T-cell (primary cell): ENCODE measurements at places on chromosomes 7 and 10. TPM values are rescaled to one million over a fixed set of nuclear protein-coding genes. Genes with fewer than 3 reads are reported as not detected.

- DNase-seq, result no peak
Observed at GRCh38 chr7:128006550-128007302, 24.5 kb downstream of the LRRC4 start.

DNA sequence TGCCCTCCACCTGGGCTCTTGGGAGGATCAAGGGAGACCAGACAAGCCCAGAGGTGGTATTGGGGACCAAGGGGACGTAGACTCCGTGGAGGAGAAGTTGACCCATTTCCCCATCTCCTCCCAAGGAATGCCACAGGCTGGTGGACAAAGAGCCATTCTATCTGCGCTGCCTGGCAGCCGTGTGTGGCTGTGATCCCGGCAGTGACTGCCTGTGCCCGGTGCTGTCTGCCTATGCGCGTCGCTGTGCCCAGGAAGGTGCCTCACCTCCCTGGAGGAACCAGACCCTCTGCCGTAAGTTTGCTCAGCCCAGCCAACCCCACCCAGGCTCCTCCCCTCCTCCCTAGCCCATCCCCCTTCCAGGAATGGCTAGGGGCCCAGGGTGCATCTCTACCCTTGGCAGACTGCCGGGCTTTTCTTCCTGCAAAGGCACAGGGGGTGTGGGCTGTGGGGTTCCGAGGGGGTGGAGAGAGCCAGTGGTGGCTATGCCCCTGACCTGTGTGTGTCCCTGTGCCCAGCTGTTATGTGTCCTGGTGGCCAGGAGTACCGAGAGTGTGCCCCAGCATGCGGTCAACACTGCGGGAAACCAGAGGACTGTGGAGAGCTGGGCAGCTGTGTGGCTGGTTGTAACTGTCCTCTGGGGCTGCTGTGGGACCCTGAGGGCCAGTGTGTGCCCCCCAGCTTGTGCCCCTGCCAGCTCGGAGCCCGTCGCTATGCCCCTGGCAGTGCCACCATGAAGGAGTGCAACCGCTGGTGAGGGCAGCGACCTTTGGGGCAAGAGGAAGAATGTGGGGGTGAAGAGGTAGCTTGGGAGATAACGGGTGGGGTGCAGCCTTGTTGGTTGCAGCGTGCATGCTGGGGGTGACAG is 10.2 kb upstream of the ZNF467 start:
- DNase-seq, result no peak

GRCh38 chr10:78905015-78905956 is 163.5 kb upstream of the ZMIZ1 start:
- no peak for DNase-seq

The MAP3K8 gene
- total RNA-seq, result 27.4 TPM

DNA sequence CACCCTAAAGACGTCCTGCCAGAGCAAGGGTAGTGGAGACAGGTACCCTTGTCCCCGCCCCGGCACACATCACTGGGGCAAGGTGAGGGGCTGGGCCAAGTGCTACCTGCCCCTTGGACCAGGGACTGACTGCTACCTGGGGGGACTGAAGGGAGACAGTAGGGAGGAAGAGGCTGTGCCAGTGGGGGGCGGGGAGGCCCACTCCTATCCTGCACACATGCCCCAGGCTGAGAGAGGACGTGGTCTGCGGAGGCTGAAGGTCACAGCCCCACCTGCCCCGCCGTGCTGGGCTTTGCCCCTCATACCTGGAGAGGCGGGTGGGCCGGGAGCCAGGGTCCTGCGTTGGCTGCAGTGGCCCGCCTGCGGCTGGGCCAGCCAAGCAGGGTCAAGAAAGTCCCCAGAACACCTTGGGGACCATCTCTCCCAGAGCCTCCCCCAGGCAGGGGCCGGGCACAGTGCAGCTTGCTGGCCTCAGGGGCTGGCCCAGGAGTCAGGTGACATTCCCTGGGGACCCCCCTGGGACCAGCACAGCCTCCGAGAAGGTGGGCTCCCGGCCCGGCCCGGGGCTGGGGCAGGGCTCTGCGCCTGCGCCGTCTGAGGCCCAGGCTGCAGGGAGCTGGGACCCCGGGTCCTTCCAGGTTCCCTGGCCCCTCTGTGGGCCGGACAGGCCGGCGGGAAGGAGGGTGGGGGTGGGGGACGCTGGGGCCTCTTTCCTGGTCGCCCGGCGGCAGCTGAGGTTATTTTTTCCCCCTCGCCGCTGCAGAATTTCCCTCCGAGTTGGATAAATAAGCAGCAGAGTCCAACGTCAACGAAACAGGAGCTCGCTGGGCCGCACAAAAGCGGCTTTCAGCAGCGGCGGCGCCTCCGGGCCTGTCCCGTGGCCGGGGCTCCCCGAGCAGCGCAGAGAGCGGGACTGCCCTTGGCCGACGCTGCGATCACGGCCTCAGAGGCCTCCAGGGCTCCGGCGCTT is 9.8 kb upstream of the FZD9 start:
- no peak for DNase-seq

DNA sequence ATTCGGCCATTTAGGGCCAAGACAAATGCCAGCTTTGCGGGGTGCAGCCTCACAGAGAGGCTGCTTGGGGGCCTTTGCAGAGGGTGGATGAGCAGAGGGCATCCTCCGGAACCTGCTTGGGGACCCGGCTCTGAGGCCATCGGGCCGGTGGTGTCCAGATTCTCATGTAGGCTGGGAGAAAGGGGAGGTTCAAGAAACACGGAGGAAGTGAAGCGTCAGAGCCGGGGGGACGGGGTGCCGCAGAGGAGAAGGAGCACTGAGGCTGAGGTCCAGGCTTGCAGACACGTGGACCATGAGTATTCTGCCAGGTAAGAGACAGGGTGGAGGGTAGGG is 150.7 kb upstream of the SHH start:
- DNase-seq, result no peak

DNA sequence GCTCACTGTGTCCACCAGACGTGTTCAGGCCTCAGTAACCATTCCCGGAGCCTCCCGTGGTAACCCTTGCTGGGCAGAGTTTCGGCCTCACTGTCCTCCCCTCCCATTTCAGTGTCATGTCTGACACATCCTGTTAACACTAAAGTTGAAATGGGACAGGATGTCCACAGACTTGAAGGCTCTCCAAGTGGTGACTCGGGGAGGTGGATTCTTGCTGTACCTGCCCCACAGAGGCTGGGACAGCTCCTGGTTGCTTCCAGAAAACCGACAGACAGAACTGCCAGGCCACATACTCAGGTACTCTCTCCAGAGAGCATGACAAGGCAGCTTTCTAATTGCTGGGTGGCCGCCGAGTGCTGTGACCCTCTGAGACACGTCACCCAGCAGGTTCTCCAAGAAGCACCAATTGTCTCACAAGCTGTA is 17.9 kb upstream of the CYTH3 start:
- no peak for DNase-seq

The GHRHR gene
- not detected for total RNA-seq

- DNase-seq, result no peak
Observed at GRCh38 chr7:1601956-1602355, 32.1 kb upstream of the PSMG3 start.

DNA sequence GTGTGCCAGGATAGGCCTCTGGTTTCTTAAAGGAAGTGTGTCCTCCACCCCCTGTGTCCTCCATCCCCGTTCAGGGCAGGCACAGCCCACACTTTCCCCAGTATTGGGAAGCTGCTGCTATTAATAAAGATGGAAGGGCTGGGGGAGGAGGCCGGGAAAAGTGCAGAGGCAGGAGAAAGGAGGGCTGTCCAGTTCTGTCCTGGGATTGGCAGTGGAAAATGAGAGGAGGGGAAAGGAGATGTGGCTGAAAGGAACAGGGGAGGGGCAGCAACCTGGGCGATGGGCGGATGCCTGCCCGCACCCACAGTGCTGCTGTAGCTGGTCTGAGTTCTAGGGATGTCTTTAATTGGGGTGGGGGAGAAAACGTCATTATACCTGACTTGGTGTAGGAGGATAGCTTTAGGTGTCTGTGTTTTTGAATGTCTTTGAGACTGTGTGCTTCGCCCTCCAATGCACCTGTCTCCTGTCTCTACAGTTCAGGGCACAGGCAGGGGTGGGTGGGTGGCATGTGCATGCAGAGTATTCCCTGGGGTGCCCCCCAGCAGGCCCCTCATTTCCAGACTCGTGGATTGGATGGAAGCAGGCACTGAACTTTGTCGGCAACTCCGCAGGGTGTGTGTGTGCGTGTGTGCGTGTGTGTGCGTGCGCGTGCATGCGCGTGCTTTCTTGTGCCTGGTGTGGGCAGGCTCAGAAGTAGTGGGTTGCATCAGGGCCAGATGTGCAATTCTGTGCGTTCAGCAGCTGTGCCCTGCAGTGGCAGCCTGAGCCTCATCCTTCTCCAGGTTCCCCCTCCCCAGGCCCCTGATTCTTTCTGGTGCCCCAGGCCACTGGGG is 2.5 kb downstream of the TRIM8 start:
- peak; percentile 70 for DNase-seq

- peak; percentile 31 for DNase-seq
Observed at GRCh38 chr7:156929789-156930539, 19.5 kb upstream of the NOM1 start.

DNA sequence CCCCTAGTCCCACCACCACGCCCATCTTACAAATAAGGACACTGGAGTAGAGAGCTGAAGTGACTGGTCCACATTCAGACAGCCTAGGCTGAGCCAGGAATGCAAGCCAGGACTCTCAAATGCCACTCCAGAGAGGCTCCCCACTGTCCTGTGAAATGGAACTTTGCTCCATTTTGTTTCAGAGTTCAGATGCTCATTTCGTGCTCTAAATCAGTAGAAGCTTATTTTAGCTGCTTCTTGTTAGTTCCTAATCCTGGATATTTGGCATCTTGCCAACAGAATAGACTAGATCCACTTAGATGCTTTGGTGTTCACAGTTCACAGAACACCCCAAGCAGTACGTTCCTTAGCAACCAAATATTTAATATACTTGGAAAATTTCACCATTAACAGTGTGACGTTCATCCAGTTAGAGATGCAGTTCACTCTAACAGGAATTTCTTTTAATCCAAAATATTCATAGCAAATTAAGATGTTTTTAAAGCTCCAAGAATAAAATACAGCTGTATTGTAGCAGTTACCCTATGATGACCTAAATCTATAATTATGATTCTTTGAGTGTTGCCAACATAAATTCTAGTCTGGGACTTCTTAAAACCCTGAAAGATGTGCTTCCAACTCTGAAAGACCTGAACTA is 7.3 kb downstream of the MMP21 start:
- no peak for DNase-seq
